ELR (cell line): ENCODE measurements at places on chromosomes 5 and 9.
A peak's percentile ranks its signal among the peaks of the same experiment; 100 is the strongest.

DNA sequence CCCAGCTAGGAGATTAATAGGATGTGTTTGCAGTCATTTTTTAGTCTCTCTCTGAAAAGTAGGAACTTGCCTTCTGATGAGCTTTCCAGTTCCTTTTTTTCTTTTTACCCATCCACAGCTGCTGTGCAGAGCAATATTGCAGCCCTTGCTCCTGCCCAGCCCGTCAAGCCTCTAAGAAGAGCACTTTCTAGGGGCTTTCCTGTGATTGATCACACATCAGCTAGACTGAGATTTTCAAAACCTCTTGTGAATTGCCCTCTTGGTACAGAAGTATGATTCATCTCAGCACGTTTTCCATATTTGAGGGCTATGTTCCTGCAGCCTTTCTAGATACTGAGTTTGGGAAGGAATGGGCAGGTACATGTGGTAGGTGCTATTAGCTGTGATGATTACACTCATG lies 93.9 kb downstream of the GALNT10 start:
- no peak for DNase-seq

DNA sequence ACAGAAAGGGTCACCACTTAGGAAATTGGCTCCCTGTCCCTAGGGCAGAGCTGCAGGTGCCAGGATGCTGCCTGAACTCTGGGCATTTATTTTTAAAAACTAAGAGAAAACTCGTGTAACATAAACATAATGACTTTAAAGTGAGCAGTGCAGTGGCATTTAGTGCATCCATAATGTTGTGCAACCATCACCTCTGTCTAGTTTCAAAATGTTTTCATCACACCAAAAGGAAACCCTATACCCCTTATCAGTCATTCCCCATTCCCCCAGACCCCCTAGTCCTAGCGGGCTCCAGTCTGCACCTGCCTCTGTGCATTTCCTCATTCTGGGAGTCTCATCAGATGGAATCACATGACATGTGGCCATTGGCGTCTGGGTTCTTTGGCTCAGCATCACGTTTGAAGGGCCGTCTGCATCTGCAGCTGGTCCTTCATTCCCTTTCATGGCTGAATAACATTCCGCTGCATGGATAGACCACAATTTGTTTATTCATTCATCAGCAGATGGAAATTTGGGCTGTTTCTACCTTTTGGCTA lies 55.8 kb downstream of the NSG2 start:
- no peak for DNase-seq

DNA sequence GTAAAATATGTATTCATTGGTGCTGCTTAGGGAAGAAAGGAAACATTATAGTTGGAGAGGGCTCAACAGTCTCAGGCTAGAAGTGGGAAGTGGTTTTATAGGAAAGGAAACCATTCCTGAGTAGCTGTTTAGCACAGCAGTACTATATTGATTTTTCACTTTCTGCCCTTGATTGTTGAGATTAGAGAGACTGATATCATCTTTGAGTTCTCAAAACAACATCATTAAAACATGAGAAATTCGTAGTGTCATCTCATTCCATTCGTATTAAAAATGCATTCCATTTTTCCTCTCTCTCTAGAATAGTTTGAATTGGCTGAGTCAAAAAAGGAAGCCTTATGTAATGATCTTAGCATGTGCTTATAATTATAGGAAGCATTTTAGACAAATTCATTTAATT lies 14.1 kb downstream of the POLR3G start:
- DNase-seq: peak; percentile 76

- peak; percentile 93 for DNase-seq
These were observed 3.8 kb upstream of the ZNF782 start for GRCh38 chr9:96858018-96858573.

DNA sequence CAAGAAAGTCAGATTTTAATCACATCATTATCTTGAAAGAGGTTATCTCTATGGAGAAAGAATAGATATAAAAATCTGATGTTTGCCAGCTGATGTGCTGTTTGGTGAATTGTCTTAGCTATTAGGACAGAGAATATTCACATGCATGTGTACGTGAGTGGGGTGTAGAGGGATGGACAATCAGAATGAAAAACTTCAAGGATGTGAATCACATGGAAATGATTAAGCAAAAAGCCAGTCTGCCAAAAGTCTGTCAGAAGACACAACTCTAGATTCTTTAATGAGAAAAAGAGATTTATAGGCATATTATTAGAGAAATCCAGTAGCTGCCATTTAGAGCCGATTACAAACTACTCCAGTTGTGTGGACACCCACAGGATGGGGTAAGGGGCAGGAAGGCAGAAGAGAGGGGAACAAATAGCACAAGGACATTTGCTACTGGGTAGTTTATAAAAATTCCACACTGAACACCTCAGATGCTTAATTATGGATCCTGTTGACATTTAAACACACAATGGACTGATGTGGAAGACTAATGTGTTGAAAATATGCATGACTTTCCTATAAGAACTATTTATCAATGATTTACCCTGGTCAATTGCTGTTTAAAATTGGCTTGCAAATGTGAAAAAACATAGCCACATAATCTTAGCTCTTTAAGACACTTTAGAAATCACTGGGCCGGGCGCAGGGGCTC lies 127.4 kb downstream of the PTTG1 start:
- DNase-seq: peak; percentile 58

GRCh38 chr5:11476866-11477265 lies 427.4 kb downstream of the CTNND2 start:
- DNase-seq: no peak

GRCh38 chr9:99561509-99561917 lies 260.2 kb upstream of the NR4A3 start:
- no peak for DNase-seq
